DMS153 (cell line): ENCODE measurements at places on chromosomes 11 and 22.

DNA sequence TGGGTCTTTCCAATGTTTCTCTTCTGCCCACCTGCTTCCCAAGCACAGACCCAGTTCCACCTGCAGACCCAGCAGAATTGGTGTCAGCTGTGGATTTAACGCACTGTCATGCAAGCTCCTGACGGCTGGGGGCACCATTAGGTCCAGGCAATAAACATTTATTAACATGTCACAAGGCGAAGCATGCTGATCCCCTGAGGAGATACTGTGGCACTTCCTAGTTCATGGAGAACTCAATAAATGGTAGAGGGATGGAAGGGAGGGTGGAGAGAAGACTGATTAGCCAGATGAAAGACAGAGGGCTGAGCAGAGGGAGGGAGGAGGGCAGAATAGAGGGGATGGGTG, 68.3 kb upstream of the TSPAN18 start:
- no peak for DNase-seq

GRCh38 chr11:21174781-21175180, 505.4 kb downstream of the NELL1 start:
- DNase-seq, result no peak

- no peak for DNase-seq
Measured at GRCh38 chr11:82049199-82049598, 684.5 kb downstream of the FAM181B start.

- DNase-seq, result no peak
Measured at GRCh38 chr11:32630844-32631243, 47.2 kb downstream of the EIF3M start.

- no peak for DNase-seq
Measured at GRCh38 chr11:106088896-106089295, 11.4 kb downstream of the AASDHPPT start.

GRCh38 chr11:7056828-7057513, 31.8 kb upstream of the RBMXL2 start:
- no peak for DNase-seq

- DNase-seq, result no peak
Measured at GRCh38 chr22:40908895-40909294, 42.3 kb upstream of the RBX1 start.

- no peak for DNase-seq
Measured at GRCh38 chr11:15163136-15163535, 48.4 kb downstream of the INSC start.

GRCh38 chr11:61963016-61963281, 4.5 kb downstream of the FTH1 start:
- DNase-seq, result no peak

GRCh38 chr11:96307776-96308140, 35.2 kb downstream of the MAML2 start:
- peak; percentile 43 for DNase-seq
